Germinal center (tissue), 1 donor: ENCODE measurements at places on chromosomes 12 and 14.
A peak's percentile ranks its signal among the peaks of the same experiment; 100 is the strongest.

- no peak for DNase-seq
Observed at GRCh38 chr14:54579621-54580020, 12.7 kb downstream of the SAMD4A start.

- no peak for DNase-seq
Observed at GRCh38 chr12:72136792-72137191, 135.4 kb upstream of the TRHDE start.

DNA sequence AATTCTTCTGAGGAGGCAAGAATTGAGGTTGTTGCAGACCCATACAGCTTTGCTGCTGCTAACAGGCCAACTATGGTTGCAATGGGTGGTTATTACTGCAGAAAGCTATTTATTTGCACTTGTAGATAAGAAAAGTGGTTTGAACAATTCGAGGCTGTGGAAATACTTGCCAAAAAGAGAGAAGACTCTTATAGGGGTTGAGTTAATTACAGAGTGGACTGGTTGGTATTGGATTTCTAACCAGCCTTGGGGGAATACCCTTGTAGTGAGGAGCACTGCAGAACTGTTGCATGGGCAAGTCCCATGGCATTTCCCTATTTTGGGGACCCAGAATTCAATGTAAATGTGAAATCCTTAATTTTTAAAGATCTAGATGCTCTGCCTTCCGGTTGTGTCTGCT lies 120.5 kb downstream of the KCNMB4 start:
- DNase-seq, result no peak

- peak; percentile 71 for DNase-seq
Observed at GRCh38 chr14:95667249-95667693, 19.0 kb upstream of the TCL1B start.

- DNase-seq, result peak; percentile 88
Observed at GRCh38 chr12:57213058-57213715, 3.4 kb upstream of the NXPH4 start.

GRCh38 chr14:32286602-32287001 lies 42.5 kb upstream of the AKAP6 start:
- no peak for DNase-seq

DNA sequence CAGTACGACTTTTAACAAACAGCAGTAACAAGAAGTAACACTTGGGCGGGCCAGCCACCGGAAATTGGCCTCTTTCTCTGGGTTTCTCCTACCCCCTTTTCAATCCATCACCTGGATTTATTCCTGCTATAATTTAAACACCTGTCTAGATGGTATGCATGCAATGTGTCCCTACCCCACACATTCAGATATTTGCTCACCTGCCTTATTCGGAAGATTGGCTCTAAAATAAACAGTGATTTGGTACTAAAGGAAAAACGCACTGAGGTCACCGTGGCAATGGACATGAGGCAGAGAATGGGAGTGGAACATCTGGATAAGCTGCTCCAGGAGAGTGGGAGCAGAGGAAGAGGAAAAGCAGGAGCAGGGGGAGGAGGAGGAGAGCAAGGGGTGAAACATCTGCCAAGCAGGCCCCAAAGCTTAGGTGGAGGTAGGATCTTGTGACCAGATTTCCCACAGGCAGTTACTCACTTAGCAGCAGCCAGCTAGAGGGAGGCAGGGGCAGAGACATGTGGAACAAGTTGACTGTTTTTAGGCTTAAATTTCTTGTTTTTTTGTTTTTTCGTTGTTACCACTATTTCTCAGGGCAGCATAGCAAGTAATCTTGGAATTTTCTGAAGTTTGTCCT lies 150.9 kb downstream of the TTLL5 start:
- no peak for DNase-seq

DNA sequence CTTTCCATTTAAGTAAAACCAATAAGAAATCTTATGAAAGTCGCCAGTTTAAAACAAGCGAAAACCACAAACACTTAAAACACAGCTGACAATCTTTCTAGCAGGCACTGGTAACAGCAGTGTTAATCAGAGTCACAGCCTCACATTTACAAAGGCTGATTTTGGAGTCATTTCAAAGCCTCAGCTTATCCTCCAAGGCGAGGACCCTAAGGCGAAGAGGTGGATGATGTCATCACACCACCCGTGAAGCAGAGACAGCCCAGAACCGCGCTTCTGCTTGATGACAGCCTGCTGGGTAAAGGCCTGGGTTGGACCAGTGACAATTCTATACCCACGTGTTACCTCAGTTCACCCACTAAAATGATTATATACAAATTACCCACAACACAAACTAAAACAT lies 10.1 kb downstream of the GOLGA3 start:
- DNase-seq, result no peak

- no peak for DNase-seq
Observed at GRCh38 chr12:6494968-6495367, 1.1 kb downstream of the NCAPD2 start.

- DNase-seq, result no peak
Observed at GRCh38 chr14:99440278-99440677, 40.4 kb downstream of the SETD3 start.

DNA sequence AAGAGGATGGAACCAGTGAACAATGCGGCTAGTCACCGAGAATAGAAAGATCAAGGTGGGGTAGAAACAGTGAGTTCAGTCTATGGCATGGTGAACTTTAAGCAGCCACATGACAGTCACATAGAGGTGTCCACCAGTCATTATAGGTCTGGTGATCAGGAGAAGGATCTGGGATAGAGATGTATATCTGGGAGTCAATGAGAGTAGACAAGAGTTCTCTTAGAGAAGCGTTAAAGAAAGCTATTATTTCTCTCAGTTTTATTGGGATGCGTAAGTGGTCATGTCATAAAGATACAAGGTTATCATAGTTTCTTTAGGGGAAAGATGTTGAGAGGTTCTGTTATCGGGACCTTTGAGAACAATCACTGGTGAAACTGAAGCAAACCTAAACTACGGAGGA lies 136.1 kb upstream of the SLC38A2 start:
- DNase-seq, result no peak

DNA sequence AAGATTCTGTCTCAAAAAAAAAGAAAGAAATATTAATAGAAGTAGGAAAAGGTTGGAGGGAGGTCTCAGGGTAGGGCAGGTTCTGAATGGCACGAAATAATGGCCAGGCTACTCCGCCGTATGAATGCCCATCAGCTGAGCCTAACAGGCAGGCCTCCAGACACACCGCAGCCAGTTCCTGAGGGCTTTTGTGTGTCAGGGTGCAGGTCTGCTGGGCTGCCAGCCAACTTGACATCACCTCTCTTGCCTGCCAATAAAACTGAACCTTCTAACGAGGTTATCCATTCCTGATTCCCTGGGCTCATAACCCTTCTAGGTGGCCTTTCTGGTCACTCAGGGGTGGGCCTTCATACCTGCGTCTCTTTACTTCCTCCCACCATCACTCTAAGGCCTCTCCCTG lies 3.0 kb downstream of the IFI27 start:
- DNase-seq, result no peak

DNA sequence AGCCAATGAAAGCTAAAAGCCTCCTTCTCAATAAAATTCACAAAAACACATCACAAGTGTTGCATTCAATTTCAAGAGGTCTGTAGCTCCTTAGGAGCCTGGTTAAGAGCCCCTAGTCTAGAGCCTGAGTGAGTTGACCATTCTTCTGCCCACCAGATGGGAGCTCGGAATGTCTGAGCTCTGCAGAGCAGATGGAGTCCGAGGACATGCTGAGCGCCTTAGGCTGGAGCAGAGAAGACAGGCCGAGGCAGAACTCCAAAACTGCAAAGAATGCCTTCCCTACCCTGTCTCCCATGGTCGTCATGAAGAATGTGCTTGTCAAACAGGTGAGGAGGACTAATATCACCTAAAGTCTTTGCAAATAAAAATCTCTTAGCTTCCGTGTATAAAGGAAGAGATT lies 11.6 kb downstream of the CIPC start:
- DNase-seq, result no peak

DNA sequence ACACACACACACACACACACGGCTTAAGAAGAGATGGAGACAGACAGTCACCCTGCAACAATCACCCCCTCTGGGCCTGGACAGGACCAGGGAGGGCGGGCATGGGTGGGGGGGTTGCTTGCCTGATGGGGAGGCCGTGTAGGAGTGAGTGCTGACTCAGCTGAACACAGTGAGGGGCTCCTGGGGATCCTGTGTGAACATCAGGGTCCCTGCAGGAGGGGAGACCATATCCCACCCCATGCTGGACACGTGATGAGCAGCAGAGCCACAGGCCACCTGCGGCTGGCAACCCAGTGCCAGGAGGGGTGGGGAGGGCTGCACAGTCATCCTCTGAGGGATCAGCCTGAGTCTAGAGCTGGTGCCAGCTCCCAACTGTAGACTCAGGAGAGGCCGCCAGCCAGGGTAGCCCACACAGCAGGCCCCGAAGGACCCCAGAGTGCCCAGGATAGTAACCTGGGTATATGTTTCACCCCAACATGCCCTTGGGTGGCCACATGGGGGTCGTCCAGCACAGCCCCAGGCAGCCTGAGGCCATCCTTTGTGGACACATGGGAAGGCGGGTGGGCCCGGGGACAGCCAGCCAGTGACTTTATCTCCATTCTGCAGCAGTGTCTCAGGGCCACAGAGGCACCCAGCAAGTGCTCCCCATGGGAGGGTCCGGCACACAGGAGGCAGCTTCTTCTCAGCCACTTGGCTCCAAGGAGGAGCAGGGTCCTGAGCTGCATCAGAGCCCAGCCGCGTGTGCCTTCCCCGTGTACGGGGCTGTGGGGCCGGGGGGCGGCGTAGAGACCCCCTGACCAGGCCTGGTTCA lies 73.7 kb upstream of the SFSWAP start:
- DNase-seq, result no peak

DNA sequence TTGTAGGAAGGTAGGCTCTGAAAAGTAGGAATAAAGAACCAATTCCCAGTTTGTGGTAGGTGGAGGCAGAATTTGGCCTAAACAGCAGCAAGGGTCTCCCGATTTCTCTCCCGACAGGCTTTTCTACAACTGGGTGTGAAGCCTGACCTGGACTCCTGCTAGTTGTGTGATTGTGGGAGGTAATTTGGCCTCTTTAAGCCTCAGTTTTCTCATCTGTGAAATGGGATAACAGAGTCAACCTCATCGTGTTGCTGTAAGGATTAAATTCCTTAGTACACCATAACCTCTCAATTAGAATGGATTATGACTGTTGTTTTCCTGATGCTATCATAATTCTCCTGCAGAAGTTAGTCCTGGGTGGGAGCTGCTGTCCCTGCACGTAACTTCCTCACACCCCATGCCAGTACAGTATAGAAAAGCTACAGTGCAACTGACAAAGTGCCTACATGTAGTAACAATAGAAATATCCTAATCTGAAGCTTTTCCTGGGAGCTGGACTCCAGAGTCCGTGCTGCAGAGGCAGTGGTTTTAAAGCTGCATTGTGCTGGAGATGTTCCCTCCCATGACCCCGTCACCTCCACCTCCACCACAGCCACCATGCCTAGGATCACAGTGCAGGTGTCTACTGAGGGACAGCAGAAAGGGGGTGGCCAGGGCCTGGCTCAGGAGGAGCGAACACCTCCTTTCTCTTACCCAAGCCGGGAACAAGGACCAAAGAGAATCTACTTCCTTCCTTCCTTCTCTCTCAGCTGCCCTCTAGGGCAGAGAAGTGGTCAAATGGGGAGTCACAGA lies 76.5 kb downstream of the FBXL14 start:
- DNase-seq, result no peak

DNA sequence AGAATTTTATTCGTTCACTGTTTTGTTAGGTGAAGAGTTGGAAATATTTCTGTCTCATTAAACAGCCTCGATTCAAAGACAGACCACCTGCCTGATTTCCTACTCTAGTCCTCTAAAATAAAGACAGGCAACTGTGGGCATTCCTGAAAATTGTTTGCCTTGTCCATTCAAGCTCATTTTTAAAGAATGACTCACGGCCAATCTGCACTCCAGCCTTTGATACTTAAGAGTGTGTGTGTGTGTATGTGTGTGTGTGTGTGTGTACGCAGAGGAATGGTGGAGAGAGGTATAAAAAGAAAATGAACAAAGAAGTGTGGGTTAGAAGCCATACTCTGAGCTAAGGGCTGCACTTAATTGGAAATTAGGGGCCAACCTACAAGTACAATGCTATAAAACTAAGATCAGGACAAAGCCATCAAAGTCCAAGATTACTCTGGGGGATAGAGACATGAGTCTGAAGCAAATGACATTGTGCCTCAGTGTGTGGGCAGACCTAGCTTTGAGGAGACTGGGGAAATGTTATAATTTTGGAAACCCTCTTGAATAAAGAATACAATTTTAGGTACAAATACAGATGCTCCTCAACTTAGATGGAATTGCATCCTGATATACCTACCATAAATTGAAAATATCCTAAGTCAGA lies 45.6 kb upstream of the SOCS2 start:
- DNase-seq, result no peak

DNA sequence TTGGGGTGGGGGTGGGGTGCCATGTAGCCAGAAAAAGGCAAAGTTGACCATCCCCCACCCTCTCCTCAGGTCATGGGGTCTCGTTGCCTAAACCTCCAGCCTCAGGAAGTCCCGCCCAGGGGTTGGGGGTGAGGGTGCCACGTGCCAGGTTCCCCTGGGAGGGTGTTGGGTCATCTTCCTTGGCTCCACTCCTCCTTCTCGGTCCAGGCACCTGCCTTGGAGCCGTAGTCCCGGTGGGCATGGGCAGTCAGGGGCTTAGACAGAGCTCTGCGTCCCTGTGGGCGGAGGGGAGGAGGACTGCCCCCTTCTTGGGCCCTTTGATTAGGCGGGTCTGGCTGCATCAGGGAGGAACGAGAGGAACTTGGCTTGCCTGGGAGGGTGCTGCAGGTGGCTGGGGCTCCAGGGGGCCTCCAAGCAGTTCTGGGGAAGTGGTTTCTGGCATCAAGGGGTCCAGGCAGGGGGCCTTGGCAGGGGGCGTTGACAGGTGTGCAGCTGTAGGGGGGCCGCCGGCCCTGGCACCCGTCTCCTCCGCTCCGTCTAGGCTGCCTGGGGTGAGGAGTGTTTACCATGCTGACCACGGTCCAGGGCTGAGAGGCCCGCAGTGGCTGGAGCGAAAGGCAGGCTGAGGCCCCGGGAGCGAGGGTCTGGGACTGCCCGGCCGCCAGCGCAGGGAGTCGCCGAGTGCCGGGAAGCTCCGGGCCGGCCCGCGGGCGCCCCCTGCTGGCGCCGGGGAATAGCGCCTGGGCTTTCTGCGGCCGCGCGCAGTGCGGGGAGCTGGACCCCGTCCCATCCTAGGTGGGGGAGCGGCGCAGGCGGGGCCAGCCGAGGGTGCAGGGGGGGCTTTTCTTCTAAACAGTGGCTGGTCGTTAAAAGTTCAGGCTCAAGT lies 7.9 kb downstream of the SETD1B start:
- DNase-seq, result peak; percentile 80

- no peak for DNase-seq
Observed at GRCh38 chr12:84561351-84561750, 351.2 kb downstream of the SLC6A15 start.

GRCh38 chr12:28988325-28988704 lies 160.8 kb upstream of the FAR2 start:
- DNase-seq, result no peak

DNA sequence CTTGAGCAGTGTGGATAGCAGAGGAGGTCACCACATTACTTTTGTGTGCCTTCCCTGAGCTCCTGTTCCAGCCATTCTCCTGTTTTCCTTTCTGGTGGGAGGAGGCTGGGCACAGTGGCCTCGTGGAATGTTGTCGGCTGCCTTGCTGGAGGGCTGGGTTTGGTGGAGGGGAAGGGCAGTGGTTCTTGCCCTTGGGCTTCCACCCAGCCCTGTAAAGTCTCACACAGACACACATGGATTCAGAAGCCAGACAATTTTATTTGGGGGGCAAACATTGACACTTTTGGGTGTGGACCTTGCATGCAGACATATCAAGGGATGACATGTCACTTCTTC lies 866 bp downstream of the NPFF start:
- DNase-seq, result no peak
